Chondrocyte (in vitro differentiated cells): ENCODE measurements at places on chromosomes 13 and 19. TPM values are rescaled to one million over a fixed set of nuclear protein-coding genes. Genes with fewer than 3 reads are reported as not detected.

LYPD3 gene
- total RNA-seq = 0.39 to 1.0 TPM (median 0.59 TPM) in 3 replicates

CEACAM19 gene
- total RNA-seq = 5.2 to 6.5 TPM (median 5.4 TPM) in 3 replicates

ZNF600 gene
- 7.2 to 8.3 TPM (median 7.8 TPM) in 3 replicates for total RNA-seq

DOCK6 gene
- total RNA-seq = 40.7 to 46.0 TPM (median 44.4 TPM) in 3 replicates

TUBB4A gene
- 0.26 to 0.99 TPM (median 0.70 TPM) in 3 replicates for total RNA-seq

ACER1 gene
- not detected in 3 replicates for total RNA-seq

AKT1S1 gene
- 52.0 to 70.5 TPM (median 55.8 TPM) in 3 replicates for total RNA-seq
